ENCODE measurements at places on chromosomes 6 and 20.
A peak's percentile ranks its signal among the peaks of the same experiment; 100 is the strongest.

GRCh38 chr20:63833776-63834490 is 2.9 kb upstream of the ZBTB46 start:
- no peak for ATAC-seq

GRCh38 chr6:154165478-154165877 is 126.4 kb downstream of the OPRM1 start:
- ATAC-seq, result no peak

DNA sequence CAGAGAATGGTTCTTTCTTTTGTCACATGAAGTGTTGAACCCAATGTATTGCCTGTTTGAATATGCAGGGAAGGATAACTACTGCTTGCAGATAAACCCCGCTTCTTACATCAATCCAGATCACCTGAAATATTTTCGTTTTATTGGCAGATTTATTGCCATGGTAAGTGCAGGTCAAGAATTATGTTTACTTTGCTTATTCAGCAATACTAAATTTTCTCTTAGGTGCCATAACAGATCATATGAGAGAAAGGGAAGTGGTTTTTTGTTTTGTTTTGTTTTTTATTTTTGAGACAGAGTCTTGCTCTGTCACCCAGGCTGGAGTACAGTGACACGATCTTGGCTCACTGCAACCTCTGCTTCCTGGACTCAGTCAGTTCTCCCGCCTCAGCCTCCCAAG is 36.6 kb upstream of the DYNLRB1 start:
- no peak for ATAC-seq

DNA sequence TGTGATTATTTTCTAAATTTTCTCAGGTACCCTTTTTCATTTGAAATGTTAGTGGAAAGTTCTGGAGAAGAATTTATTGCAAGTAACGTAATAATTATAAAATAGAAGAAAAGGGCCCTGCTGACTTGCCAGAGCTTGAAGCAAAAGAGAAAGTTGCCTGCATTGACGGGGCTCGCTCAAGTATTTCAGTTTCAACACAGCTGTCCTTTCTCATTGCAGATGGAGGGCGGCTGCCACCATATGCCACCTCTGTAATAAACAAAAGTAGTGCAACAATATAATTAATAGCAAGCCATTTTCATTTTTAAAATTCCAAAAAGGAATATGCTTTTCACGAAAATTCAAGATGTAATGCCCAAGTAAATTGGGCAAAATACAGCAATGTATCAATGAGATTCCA is 246.2 kb downstream of the PACRG start:
- no peak for ATAC-seq

GRCh38 chr6:167748458-167749379 is 78.0 kb upstream of the AFDN start:
- no peak for ATAC-seq

DNA sequence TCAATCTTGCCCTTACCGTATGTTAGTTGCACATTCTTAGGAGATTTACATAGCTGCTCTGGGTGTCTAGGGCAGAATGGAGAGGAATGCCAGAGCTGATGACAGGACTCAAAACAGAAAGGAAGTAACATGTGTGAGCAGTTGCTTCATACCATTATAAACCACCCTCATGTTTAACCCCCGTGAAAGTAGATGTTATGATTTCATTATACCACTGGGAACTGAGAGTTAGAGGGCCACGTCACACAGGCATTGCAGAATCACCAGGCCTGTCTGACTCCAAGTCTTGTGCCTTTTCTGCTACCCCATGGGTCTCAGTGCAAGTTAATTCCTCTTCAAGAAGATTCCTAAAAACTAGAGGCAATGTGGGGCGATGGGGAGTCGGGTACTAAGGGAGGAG is 23.5 kb upstream of the SIM1 start:
- ATAC-seq, result no peak

GRCh38 chr6:166221040-166221439 is 53.4 kb upstream of the TBXT start:
- peak; percentile 55 for ATAC-seq

DNA sequence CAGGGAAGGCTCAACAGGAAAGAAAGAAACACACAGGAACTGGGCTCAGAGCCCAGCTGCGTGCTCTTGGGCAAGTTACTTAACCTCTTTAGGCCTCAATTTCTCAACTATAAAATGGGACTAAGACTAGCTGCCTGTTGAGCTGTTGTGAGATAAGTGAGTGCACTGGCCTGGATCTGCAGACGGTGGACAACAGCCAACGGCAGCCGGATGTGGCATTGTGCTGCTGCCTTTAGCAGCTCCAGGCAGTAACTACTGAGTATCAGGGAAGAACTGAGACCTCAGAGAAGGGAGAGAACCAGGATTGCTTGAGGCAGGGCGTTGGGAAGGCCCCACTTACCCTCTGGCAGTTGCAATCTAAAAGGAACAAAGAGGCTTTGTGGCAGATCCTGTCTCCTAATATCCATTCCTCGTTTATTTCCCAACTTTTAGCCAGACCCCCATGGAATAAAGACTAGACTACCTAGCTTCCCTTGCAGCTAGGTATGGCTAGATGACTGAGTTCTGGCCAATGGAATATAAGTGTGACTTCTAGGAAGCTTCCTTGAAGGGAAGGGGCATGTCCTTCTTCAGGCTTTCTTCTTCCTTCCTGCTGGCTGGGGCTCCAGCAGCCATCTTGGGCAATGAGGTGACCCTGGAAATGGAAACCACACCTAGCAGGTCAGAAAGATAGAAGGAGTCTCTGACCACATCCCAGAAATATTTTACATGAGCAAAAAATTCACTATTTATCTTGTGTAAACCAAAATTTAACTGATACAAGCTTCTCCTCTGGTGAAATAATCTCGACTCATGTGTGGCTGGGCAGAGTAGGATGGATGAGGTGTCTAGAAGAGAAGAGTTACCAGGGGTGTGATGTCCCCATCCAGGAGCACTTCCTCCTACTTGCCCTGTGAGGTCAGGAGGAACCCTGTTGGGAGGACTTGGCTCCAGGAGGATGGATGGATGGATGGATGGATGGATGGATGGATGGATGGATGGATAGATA is 67.6 kb downstream of the MRPL14 start:
- ATAC-seq, result no peak

GRCh38 chr6:157049133-157049532 is 272.0 kb downstream of the ARID1B start:
- ATAC-seq, result no peak

DNA sequence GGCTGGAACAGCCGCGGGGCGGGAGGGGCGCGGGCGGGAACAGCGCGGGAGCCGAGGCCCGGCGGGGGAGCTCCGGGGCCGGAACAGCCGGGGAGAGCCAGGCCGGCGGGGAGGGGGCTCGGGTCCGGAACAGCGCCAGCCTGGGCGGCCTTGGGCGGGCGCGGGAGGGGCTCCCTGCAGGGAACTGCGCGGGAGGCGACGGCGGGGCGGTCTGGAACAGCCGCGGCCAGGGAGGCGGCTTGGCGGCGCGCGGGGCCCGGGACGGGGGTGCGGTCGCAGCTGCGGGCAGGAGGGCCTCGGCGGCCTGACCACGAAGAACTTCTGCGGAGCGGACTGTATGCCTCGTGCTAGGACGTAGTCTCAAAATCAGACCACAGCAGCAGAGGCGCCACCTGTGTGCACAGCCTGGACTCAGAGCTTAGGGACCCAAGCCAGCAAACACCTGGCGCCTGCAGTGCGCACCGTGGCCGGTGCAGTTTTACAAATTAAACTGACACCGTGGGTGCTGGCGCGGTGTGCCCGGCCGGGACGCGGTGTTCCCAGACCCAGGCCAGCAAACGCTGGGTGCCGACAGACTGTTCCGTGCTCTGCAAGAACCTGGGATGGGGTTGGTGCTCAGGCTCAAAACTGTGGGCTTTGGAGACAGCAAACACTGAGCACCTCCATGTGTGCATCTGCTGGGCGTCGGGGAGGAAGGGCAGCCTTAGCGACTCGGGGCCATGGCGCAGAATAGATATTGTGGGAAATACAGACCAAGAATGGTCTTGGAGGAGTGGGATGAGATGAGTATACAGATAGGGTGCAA is 572 bp downstream of the ZNF341 start:
- ATAC-seq, result peak; percentile 85

- ATAC-seq, result no peak
These were observed 71.3 kb downstream of the MKKS start for GRCh38 chr20:10362674-10363073.

DNA sequence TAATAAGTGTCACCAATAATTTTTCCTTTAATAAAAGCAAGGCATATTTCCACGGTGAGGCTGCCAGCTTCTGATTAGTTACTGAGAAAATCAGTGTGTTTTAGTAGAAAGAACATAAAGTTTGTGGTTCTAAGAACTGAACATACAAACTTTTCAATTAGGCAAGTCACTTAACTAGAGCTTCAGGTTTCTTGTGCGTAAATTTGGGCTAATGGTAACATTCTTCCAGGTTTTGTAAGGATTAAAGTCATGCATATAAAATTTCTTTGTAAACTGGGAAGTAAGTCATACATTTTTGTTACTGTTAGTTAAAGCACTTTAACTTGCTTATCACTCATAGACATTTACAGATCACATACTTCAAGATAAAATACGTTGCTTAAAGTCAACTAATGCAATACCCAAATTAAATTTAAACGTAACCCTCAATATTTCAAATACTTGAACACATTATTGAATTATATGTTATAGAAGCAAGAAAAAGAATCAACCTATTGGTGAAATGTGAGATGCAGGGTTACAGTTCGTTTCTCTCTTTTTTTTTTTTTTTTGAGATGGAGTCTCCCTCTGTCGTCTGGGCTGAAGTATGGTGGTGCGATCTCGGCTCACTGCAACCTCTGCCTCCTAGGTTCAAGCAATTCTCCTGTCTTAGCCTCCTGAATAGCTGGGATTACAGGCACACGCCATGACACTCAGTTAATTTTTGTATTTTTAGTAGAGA is 327.3 kb upstream of the NOX3 start:
- ATAC-seq, result no peak

DNA sequence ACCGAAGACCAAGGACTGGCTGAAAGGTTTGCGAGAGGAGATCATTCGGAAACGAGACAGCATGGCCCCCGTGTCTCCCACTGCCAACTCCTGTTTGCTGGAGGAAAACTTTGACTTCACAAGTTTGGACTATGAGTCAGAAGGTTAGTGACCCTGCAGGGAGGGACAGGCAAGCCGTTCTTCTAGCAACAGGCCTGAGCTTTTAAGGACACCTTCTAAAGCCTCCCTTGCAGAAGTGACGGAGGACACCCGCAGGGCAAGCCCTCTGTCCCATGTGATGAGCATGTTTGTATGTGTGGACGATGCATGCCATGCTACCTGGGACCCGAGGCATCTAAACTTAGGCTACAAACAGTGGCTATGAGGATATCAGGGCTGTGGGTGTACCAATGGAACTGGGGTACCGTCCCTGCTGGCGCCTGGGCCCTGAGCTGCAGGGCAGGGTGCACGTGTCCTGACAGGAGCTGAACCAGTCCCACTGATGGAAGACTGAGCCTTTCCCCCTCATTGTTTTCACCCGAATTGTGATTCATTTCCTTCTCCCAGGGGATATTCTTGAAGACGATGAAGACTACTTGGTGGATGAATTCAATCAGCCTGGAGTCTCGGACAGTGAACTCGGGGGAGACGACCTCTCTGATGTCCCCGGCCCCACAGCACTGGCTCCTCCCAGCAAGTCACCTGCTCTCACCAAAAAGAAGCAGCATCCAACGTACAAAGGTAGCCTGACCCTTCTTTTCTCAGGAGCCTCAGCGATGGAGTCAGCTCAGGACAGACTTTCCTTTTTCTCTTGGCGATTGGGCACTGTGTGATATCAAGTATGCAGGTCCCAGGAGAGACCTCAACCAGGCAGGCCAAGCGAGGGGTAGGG is 84.4 kb downstream of the SERAC1 start:
- ATAC-seq, result no peak

- no peak for ATAC-seq
These were observed 57.5 kb upstream of the BHLHE23 start for GRCh38 chr20:63064310-63064709.

DNA sequence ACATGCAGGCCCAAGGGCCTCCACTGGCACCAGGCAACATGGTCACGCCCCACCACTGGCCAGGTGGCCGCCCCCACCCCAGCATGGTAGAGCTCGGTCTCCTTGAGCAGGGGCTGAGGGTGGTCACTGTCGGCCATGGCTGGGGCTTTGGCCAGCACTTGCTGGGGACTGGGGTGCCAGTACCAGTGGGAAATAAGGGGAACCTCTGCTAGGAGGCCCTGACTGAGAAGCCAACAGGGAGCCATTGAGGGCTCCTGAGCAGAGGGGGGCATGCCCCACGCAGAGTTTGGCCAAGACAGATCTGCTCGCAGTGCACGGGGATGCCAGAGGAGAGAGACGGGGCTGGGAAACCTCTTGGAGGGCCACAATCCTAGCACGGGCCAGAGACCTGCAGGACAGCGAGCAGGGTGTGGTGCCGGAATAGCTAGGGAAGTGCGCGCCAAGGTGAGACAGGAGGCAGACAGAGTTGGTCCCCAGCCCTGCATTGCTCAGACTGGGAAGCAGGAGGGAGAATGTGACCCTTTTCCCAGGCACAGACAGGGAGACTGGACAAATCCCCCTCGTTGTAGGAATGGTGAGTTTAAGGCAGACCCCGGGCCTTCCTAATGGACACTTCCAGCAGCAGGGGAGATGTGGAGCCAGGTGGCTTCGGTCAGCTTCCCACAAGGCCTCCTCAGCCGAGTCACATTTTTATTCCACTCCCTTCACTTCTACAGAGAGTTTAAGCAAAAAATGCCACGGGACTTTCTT is 179.0 kb upstream of the CST7 start:
- no peak for ATAC-seq

GRCh38 chr20:33606118-33606771 is 55.9 kb upstream of the C20orf144 start:
- ATAC-seq, result peak; percentile 88

GRCh38 chr6:33118525-33119123 is 42.8 kb downstream of the HLA-DPB1 start:
- no peak for ATAC-seq

DNA sequence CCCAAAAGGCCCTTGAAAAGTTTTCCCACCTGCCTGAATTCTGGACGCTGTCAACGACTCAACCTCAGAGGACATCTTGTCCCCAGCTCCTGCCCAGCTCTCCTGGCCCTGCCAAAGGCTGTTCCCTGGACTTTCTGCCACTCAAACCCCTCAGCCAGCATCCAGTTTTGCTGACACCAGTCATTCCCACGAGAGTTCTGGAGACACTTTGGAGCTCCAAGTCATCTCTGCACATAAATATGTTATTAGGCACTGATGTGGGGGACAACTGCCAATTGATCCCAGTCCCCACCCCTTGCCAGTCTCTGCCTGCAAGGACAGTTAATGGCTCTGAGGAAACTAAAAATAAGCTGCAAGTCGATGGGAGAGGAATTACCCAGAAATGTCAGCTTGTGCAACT is 38.9 kb upstream of the KCNB1 start:
- no peak for ATAC-seq
